ENCODE measurements at places on chromosomes 16 and 17.
A peak's percentile ranks its signal among the peaks of the same experiment; 100 is the strongest.

DNA sequence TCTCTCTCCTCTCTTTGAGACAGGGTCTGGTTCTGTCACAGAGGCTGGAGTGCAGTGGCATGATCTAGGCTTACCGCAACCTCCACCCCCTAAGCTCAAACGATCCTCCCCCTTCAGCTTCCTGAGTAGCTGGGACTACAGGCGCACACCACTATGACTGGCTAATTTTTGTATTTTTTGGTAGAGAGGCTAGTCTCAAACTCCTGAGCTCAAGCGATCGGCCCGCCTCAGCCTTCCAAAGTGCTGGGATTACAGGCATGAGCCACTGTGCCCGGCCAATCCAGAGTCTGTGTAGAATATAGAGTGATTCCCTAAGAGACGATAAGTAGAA lies 65.8 kb upstream of the RPH3AL start:
- no peak for DNase-seq

- DNase-seq = no peak
These were observed 26.8 kb upstream of the PIK3R6 start for GRCh38 chr17:8894202-8894671.

GRCh38 chr16:49497466-49497865 lies 123.9 kb downstream of the C16orf78 start:
- DNase-seq = no peak

GRCh38 chr17:50218771-50219315 lies 17.4 kb upstream of the COL1A1 start:
- DNase-seq = no peak

- no peak for DNase-seq
These were observed 23.8 kb downstream of the TEX14 start for GRCh38 chr17:58667934-58668597.

DNA sequence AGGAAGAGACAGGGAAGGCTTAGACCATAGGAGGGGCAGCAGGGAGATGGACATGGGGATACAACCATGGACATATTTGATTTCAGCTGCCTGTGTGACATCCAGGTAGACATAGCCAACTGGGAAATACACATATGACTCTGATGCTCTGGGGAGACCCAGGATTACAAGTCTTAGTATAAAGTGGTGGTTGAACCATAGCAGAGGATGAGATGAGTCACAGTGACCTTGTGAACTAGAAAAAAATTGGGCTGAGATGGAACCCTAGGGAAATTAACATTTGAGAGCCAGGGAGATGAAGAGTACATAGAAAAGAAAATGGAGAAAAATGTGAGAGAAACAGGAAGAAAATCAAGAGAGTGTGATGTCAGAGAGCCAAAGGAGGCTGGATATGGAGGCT lies 10.2 kb downstream of the MARCHF10 start:
- no peak for DNase-seq

DNA sequence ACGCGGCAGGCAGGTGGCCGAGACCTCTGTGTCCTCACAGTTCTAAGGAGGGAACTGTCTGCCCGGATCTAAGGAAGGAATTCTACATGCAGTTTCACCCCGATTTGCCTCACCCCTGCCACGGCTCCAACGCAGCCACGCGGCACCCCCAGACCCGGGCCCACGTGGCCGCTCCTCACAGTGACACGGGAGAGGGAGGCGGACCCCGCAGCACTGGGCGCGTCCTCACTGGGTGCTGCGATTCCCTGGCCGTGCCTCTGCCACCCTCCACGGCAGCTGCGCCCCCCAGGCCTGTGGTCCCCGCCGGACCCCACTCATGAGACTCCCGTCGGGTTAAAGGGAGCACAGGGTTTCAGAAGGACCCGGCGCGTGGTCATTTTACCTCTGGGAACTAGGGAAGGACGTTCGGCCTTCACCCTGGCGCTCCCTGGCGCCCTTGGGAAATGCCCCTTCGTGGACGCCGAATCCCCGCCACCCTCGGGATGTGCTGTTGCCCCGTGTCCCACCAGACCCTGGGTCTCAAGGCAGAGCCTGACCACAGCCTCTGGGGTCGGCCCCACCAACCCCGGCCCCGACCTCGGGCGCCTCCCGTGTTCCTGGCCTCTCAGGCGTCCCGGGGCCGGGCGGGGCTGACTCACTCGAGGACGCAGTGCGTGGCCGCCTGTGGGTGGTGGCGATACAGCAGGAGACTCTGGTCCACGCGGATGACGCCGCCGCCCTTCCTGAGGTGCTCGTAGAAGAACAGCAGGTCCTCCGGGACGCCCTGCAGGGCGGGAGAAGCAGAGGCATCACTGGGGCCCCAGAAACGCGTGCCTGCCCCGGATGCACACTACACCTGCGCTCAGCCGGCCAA lies 118.8 kb upstream of the METRNL start:
- DNase-seq = no peak

- DNase-seq = peak; percentile 33
These were observed 43.8 kb upstream of the DHX40 start for GRCh38 chr17:59521465-59522126.

- DNase-seq = no peak
These were observed 14.9 kb downstream of the DUS2 start for GRCh38 chr16:68037841-68038597.

- DNase-seq = no peak
These were observed 9.4 kb downstream of the CYBC1 start for GRCh38 chr17:82440991-82441627.

GRCh38 chr16:24988593-24989338 lies 26.4 kb downstream of the ARHGAP17 start:
- DNase-seq = no peak

DNA sequence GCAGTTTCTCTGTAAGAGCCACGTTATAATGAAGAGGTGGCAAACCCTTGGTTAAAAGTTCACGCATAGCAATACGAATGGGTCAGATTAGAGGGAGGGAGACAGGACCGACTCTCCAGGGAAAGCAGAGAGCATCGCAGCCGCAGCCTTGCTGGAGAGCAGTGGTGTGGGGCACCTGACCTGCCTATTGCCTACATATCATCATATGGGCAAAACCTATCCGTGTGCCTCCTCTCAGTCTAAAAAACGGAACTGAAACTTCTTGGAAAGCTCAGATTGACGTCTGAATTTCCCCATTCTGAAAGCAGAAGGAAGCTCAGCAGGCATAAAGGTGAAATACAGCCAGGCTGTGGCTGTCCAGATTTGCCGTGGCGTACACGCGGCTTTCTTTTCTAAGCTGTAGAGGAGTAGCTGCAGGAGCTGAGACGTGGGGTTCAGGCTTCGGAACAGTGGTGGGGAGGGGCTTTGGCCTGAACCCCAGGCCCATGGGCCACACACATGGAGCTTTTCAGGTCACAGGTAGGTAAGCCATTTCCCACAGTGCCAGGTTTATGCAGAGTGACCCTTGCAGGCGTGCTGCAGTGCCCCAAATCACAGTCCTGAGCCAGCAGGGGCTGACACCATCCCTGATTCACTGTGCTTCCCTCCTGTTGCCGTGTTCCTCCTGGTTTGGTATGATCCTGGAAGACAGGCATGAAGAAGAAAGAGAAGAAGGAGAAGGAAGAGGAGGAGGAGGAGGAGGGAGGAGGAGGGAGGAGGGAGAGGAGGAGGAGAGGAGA lies 41.6 kb upstream of the TNRC6C start:
- DNase-seq = no peak

DNA sequence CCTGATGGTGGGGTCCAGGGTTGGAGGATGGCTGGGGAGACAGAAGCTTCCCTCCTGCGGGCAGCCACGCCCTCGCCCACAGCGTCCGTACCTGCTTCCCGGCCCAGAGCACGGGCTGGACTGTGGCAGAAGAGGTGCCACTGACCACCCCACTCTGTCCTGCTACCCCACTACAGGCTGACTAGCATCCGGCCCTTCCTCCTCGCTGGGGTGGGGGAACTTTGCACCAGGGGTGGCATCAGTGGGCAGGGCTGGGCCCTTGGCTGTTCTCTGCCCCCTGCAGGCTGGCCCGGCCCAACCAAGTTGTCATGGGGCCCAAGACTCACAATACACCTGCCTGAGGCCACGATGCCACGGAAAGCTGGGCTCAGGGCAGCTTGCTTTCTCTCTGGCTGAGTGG lies 73.0 kb downstream of the KLHDC4 start:
- no peak for DNase-seq

DNA sequence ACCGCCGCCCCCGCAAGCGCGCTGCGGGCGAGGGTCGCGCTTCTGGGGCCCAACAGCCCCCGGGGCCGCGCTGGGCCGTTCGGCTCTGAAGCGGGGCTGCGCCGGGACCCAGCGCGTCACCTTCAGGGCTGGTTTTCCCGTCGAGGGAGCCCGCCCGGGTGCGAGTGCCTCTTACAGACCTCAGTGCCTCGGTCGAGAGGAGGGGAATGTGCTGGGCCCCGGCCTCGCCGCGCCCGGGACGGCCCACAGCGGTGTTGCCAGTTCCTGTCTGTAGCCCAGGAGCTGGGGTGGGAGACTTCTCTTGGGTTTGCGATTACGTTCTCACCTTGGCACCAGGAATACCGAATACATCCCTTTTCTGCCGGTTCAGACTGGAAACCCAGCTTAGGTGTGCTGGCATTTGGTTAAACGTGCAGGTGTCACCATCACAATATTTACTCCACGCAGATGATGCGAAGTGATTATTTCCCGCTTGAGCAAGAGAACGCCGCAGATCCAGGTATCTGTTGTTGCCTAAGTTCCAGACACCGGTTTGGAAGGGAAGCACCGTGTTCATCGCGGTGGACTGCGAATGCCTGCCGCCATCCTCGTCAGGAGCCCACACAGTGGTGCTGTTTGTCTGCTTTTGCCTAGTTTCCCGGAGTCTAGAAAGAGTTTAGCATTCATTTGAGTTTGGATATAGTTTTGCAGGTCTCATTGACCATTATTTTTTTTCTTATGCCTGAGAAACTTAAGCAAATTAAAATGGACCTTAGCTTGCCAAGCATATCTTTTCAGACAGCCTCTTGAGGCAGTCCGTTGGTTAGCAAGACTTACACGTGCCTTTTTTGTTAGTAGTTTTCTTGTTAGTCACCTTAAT lies 914 bp downstream of the MAP1LC3B start:
- DNase-seq = no peak

GRCh38 chr17:1038459-1039122 lies 41.7 kb downstream of the TIMM22 start:
- no peak for DNase-seq
